ENCODE measurements at places on chromosomes 12 and 14.

DNA sequence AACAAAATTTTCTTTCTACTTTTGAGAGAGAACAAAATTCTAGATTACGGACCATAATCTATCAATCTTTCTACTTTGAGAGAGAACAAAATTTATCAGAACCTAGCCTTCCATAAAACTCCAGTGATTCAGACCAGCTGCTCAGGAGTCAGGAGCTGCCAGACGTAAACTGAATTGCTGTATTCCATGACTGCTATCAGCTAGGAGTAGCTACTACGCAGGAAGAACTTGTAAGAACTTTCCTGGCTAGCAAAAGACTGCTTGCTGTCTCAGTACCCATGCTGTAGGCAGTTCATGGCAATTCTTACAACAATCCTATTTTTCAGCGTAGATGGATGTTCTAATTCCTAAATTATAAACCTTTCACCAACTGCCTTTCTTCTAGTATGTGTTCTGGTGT is 73.3 kb downstream of the MED13L start:
- no peaks in the 10 kb centered on the region for H3K27me3 ChIP-seq
- no peak overlapping the region for H3K27ac ChIP-seq
- H3K4me1 ChIP-seq, result no peaks in the 10 kb centered on the region
- DNase-seq, result no peak
- no peak overlapping the region for H3K4me3 ChIP-seq
- H3K36me3 ChIP-seq, result no peaks in the 10 kb centered on the region

DNA sequence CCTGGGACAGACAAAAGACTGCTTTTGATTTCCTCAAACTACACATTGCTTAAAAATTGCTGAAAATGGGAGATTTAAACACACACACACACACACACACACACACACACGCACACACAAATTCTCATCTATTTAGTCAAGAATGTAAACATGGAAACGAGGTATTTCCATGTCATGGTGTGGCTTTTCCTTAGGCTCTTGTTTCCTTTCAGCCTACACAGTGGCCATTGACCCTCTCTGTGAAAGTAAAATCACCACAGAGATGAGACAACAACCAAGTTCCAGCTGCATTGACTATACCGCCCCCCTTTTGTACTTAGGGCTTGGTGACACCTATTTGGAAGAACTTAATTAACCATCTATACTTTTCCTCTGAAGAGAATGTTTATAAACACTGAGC is 41.9 kb downstream of the TTC8 start:
- H3K4me3 ChIP-seq, result no peak overlapping the region
- no peak for DNase-seq
- no peaks in the 10 kb centered on the region for H3K27me3 ChIP-seq
- H3K27ac ChIP-seq, result no peak overlapping the region
- no peaks in the 10 kb centered on the region for H3K36me3 ChIP-seq

DNA sequence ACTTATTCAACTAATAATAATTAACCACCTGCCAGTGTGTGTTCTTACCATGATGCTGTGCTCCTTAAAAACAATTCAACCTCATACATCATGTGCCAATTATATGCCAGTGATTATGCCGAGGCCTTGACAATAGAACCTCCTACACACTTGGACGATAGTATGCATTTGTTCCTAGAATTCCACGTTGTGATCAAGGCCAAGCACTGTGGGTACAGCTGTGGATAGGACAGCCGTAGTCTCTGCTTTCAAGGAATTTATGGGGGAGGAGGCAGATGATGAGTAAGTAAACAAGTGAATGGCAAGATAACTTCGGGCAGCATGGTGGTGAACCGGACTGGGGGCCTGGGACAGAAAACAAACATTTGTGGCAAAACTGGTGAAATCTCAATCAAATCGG is 18.0 kb upstream of the MYO1H start:
- H3K27me3 ChIP-seq, result no peaks in the 10 kb centered on the region
- H3K27ac ChIP-seq, result no peak overlapping the region
- H3K4me3 ChIP-seq, result no peak overlapping the region
- DNase-seq, result peak; percentile 2
- no peaks in the 10 kb centered on the region for H3K36me3 ChIP-seq

GRCh38 chr12:5873281-5873919 is 71.7 kb downstream of the ANO2 start:
- H3K27me3 ChIP-seq, result no peaks in the 10 kb centered on the region
- no peak overlapping the region for H3K4me3 ChIP-seq
- H3K36me3 ChIP-seq, result no peaks in the 10 kb centered on the region
- no peak overlapping the region for H3K27ac ChIP-seq
- DNase-seq, result no peak

- DNase-seq, result no peak
- H3K27ac ChIP-seq, result no peak overlapping the region
- H3K4me1 ChIP-seq, result peaks cover 41% of the 10 kb centered on the region
- H3K36me3 ChIP-seq, result 0 out of 2 replicates have a peak, but pooled peaks cover 5% of the 10 kb centered on the region
- H3K27me3 ChIP-seq, result no peaks in the 10 kb centered on the region
- H3K4me3 ChIP-seq, result no peak overlapping the region
Observed at GRCh38 chr12:92134638-92135274, 10.9 kb downstream of the BTG1 start.

GRCh38 chr12:129701631-129702101 is 202.2 kb downstream of the TMEM132D start:
- no peak overlapping the region for H3K27ac ChIP-seq
- no peak overlapping the region for H3K4me3 ChIP-seq
- DNase-seq, result no peak
- no peaks in the 10 kb centered on the region for H3K27me3 ChIP-seq
- H3K36me3 ChIP-seq, result no peaks in the 10 kb centered on the region

DNA sequence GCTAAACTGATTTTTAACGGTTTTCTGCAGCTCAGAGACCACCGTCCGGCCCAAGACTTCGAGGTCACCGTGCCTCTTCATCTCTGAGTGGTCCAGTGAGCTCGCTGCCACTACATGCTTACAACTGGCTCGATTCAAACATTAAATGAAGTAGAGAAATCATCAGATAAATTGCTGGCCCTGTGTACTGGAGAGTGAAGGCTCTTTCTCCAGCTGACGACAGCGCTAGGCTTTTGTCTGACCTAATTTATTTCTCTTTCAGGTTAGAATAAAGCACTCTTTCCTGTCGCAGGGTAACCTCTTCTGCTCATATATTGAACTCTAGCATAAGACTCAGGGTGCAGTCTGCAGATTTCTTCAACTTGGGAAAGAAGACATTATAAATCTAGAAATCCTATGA is 6.4 kb downstream of the BCL11B start:
- no peak overlapping the region for H3K27ac ChIP-seq
- H3K36me3 ChIP-seq, result no peaks in the 10 kb centered on the region
- no peak overlapping the region for H3K4me3 ChIP-seq
- no peaks in the 10 kb centered on the region for H3K4me1 ChIP-seq
- H3K27me3 ChIP-seq, result no peaks in the 10 kb centered on the region
